Mucosa of gallbladder (tissue), 1 donor: ENCODE measurements at places on chromosomes 1 and 21. TPM values are rescaled to one million over a fixed set of nuclear protein-coding genes. Genes with fewer than 3 reads are reported as not detected.

DNA sequence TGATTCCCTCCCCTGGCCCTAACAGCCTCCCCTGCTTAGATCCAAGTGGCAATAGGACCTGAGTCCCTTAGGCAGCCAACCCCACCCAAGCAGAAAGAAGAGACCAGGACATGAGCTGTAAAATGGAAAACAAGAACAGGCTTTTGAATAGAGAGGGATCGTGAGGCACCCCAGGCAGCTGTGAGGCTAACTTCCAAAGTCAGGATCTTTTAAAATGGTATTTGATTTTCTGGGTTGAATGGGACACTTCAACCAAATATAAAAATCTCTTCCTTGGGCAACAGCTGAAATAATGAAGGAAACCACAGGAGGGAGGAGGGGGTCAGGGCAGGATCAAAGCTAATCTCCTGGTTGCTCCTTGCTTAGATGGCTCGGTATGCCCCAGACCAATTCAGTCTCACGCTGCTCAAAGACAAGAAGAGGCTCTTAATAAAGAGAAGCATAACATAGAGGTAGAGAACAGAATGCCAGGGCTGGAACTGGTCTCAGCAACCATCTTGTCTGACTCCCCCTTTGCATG is 28.6 kb upstream of the AVPR1B start:
- no peak for DNase-seq

- DNase-seq, result no peak
Observed at GRCh38 chr1:171310661-171311087, 3.3 kb upstream of the FMO4 start.

GRCh38 chr1:70504821-70505193 is 93.7 kb downstream of the CTH start:
- DNase-seq, result peak; percentile 55

DNA sequence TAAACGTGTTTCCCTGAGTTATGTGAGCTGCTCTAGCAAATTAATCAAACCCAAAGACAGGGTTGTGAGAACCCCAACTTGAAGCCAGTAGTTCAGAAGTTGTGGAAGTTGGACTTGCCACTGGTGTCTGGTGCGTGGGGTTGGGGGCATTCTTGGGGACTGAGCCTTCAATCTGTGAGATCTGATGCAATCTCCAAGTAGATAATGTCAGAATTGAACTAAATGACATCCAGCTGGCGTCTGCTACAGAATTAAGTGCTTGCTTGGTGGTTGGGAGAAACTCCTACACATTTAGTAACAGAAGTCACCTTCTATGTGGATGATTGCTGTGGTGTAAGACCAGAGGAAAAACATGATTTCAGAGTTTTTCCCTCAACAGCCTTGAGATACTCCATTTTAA is 207.4 kb downstream of the FGGY start:
- no peak for DNase-seq

DNA sequence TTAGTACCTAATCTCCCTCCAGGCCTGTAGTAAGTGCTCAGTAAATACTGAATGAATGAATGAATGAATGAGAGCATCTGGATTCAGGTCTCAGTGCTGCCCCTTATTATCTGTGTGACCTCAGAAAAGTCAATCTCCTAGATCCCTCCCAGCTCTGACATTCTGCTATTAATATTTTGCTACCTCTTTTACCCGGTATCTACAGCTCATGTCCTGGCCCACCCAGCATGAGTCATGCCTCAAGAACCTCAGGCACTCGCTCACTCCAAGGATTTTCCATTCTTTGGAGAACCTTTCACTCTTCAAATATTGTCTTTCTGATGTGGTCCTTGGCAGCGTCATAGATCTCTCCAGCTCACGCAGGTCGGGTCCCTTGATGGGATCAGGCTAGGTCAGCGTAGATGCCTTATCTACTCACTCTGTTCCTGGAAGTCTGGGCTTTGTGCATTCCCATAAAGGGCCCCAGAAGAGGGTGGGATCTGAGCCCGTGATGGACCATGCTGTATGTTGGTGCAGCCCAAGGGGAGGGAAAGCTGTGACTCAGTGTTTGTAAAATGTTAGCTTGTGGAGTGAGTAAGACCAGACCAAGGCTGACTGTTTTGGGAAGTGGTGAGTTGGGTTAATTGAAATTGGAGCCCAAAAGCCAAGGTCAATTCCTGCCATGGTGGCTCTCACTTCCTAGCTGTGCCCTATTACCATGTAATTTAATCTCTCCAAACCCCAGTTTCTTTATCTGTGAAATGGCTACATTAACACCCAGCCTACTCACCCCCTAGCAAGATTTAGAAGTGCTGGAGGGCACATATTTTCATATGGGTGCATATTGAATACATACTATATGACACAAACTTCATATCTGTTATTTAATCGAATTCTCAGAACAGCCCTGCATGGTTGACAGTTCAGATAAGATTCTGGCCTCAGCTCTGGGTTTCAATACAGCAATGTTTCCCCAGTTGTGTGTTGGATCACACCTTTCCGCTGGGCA is 214.1 kb upstream of the USP24 start:
- peak; percentile 79 for DNase-seq

- peak; percentile 34 for DNase-seq
Observed at GRCh38 chr1:212557739-212558692, 50.5 kb upstream of the ATF3 start.

- no peak for DNase-seq
Observed at GRCh38 chr1:59016390-59016789, 232.5 kb upstream of the JUN start.

- peak; percentile 85 for DNase-seq
Observed at GRCh38 chr1:27668808-27669723, 2.9 kb downstream of the IFI6 start.

- no peak for DNase-seq
Observed at GRCh38 chr1:101346419-101346818, 109.6 kb downstream of the S1PR1 start.

GRCh38 chr1:115402753-115403184 is 64.7 kb upstream of the NGF start:
- no peak for DNase-seq

GRCh38 chr1:47980501-47980900 is 16.7 kb downstream of the TRABD2B start:
- DNase-seq, result no peak

GRCh38 chr1:1564268-1564667 is 10.4 kb downstream of the SSU72 start:
- no peak for DNase-seq

DNA sequence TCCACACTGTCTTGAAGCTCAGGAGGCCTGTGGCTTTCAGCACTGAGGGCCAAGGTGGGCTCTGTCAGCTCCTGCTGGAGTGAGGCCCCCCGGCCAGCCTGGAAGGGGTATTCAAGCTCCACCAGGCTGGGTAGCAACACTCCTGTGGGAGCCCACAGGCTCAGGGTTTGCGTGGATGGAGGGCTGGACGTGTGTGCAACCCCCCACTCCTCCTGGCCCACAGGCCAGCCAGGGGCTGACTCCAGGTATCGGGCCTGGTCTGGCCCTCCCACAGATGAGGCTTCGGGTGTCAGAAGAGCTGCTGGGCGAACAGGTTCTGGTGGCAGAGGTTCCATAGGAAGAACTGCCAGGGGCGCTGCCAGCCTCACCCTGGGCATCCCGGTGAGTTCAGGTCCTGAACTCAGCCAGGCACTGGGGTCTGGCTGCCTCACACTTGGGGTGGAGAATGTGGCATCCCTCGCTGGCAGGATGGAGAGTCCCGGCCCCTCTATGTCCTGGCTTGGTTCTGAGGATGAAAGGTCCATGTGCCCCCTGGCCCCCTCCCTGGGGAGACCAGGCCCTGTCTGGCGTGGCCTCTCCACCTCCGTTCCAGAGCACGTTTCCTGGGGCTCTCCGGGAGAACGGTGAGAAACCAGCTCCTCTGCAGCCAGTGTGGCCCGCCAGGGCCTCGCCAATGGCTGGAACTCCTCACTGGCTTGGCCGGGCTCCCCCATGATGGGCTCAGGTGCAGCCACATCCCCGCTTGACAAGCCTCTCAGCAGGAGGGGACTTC is 64.6 kb upstream of the TARDBP start:
- no peak for DNase-seq

DNA sequence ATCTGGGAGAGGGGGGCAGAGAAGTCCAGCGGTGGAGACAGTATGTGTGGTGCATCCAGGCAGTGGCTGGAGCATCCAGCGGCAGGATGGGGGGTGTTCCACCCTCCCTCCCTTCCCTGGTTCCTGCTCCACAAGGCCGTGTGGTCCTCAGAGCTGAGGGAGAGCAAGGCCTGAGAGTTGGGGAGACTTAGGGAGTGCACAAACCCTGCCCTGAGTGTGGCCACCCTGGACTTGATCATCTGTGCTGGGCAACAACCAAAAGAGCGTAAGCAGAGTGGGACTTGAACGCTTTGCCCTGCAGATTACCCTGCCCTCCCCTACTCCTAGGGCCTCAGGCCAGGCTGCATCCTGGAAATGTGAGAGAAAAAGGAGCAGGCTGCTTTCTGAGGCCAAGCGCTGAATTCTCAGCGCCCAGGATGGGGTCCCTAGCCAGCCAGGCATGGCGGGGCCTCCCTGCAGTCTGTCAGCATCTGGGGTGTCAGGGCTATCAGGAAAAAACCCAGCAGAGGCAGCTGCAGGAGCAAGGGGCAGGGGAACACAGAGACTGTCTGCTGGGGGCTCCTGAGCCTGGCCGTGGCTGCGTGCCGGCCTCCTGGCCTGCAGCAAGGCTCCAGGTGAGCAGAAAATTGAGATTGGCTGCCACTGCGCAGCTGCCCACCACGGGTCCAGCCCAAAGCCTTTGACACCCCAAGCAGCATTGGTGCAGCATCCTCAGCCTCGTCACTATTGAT is 266.2 kb downstream of the NPHP4 start:
- no peak for DNase-seq

GRCh38 chr1:56532350-56532683 is 47.0 kb downstream of the PLPP3 start:
- DNase-seq, result no peak

DNA sequence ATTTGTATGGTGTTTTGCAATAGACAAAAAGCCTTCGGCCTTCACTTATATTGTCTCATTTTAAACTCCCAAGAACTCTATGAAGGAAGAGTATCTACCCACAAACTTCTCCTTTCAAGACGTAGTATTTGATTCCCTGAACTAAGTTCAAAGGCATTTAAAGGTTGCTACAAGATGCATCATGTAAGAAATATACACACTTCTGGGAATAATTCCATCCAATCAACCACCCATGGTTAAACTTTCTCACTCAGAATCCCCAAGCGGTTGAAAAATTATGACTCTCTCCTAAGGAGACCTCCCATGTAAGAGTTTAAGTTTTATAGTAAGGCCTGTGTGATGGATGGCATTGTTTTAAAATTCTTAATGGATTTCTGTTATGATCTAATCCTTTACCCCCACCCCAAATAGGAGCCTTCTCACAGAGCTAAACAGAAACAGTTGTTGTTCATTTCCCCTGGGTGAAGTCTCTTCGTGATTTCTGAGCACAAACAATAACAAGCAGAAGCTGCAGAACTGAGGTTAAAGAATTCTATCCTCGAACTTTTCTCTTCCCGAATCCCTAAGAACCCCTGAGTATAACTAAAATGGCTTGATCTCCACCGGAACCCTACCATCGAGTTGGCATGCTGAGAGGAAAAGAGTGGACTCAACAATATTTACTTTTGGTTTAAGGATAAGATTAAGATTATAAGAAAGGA is 185.0 kb downstream of the TGFBR3 start:
- no peak for DNase-seq

- DNase-seq, result no peak
Observed at GRCh38 chr1:234553240-234554188, 56.5 kb downstream of the IRF2BP2 start.

The ANGPTL1 gene
- 24.2 TPM for total RNA-seq

The AMY1C gene
- not detected for total RNA-seq

The CADM3 gene
- 5.2 TPM for total RNA-seq
